Pons (tissue), 1 donor: ENCODE measurements at places on chromosomes 6 and 20.

- DNase-seq = no peak
These were observed 332.7 kb downstream of the CENPW start for GRCh38 chr6:126672649-126673048.

DNA sequence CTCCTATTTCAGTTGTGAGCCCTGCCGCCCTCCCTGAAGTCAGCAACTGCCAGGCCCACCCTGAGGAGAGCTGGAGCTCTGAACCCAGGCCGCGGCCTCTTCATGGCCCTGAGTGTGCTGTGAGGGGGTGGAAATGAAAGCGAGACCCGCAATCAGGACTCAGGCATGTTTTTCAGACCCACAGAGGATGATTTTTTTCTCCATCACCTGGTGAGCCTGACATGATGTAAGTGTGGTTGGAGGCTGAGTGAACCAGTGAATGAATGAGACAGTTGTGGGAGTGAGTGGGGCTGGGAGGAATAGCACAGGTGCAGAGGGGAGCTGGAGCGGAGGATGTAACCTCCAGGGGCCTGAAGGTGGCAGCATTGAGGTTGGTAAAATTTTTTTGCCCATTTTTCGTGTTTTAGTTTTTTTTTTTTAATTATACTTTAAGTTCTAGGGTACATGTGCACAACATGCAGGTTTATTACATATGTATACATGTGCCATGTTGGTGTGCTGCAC lies 18.3 kb downstream of the RAET1L start:
- no peak for DNase-seq

GRCh38 chr6:45513213-45513618 lies 135.5 kb upstream of the SUPT3H start:
- DNase-seq = no peak

DNA sequence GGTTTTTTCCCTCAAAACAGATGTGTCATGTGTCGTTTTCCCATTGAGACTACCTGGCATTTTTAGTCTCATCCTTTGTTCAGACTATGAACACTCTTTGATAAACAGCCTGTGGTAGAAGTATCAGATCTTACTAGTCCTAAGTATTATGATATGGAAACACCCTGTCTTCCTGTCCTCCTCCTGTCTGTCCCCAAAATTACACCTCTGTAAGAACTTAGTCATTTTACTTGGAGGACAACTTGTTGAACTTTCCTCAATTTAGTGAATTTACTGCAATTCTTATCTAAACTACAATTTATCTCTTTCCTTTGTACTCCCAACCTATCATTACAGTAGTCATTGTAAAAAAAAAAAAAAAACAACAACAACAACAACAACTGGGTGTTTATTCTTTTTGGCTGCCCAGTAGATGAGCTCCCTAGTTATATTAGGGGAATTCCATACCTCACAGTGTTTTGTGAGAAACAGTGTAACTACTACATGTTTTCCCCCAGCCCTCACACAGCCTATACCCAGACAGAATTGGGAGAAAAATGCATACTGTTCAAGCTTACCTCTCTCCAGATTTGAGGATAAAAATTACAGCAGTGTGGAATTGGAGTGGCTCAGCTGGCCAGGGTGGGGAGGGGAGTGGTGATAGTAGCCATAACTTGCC lies 18.5 kb upstream of the ERVFRD-1 start:
- no peak for DNase-seq

DNA sequence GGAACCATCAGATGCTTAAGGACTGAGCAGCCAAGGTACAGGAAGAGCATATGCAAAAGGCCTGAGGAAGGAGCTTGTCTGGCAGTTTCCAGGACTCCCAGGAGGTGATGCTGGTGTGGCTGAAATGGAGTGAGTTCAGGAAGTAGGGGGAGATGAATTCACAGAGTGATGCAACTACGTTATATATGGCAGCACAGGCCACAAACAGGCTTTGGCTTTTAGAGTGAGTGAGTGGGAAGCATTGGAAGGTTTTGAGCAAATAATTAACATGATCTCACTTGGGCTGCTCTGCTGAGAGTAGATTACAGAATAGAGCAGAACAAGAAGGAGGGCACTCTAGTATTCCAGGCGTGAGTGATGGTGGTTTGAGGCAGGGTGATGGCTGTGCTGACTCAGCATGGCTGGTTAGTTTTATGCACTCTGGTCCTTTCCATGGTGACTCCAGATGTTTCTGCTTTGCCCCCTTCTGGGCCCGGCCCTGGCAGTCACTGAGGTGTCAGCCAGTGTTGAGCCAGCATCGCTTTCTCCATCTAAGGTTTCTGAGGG lies 6.5 kb downstream of the BTN2A2 start:
- DNase-seq = no peak

DNA sequence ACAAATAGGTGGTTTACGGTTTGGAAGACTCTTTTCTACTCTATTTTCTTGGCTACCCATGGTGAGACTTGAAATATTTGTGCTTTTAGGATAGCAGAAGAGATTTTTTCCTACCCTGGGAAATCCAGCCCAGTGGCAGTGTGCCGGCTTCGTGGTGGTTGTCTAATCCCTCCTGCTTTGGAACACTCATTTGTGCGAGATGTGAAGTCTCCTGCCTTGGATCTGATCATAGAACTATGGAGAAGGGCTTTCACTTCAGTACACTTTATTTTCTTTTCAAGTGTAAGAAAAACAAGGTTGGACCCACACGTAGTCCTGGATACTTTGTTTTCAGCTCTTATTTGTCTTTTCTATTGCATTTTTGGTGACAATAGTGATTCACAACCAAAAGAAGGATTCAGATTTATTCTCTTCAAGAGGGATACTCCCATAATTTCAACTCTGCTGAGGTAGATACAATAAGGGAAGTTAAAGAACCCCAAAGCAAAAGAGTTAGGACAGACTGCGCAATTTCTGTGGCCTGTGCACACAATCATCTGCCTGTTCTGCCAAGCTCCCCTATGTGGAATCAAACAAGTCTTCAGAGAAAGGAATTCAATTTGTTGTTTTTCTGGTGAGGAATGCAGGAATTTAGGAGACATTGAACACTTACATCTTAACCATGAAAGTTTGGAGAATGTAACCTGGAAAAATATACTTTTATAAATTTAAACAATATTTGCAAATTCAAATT lies 413.2 kb downstream of the GJA1 start:
- DNase-seq = peak; percentile 9

DNA sequence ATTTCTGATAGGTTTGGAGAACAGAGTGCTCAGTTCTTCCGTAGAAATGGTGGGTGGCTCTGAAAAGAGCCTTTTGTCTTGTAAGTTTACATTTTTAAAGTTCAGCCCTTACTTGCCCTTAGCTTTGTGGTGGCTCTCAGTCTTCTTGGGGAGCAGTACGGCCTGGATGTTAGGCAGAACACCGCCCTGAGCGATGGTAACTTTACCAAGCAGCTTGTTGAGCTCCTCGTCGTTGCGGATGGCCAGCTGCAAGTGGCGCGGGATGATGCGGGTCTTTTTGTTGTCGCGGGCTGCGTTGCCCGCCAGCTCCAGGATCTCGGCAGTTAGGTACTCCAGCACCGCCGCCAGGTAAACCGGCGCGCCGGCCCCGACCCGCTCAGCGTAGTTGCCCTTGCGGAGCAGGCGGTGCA lies 19.5 kb downstream of the OR2B2 start:
- DNase-seq = no peak

GRCh38 chr6:35541836-35542235 lies 29.1 kb upstream of the TULP1 start:
- no peak for DNase-seq

GRCh38 chr6:79610306-79611009 lies 20.7 kb upstream of the SH3BGRL2 start:
- DNase-seq = no peak

- no peak for DNase-seq
These were observed 46.5 kb downstream of the PLCG1 start for GRCh38 chr20:41183831-41184230.

- DNase-seq = no peak
These were observed 102.1 kb downstream of the ATP9A start for GRCh38 chr20:51666126-51666525.

GRCh38 chr20:61801065-61801360 lies 264.7 kb downstream of the TAF4 start:
- DNase-seq = no peak

DNA sequence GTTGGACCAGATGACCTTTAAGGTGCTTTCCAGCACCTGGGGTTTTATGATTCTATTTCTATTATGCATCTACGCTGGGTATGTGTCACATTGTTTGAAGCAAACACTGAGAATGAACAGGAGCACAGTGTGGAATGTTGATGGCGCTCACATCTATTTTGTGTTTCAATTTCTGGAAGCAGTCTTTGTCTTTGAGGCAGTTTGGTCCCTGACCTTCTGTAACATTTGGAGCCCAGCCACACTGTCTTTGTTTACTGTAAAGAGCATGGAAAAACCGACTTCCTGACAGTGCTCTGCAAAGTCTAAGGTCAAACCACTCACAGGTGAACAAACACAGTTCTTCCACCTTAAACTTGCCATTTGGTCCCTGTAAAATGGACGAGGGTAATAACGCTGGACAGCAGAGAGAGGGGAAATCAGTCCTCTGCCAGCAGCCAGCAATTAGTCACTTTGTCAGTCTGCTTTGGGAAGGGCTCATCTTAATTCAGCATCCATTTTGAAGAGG lies 155.5 kb downstream of the PRL start:
- DNase-seq = no peak

DNA sequence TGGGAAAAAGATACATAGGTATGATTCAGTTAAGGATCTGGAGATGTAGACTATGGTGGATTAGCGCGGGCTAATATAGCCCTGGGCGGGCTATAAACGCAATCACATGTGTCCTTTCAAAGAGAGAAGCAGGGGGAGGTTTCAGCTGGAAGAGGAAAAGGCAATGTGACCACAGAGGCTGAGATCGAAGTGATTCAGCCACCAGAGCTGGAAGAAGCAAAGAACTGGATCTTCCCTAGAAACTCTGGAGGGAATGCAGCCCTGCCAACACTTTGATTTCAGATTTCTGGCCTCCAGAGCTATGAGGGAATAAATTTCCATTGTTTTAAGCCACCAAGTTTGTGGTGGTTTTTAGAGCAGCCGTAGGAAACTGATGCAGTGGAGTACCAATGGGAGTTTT lies 81.5 kb upstream of the NHSL1 start:
- DNase-seq = no peak

DNA sequence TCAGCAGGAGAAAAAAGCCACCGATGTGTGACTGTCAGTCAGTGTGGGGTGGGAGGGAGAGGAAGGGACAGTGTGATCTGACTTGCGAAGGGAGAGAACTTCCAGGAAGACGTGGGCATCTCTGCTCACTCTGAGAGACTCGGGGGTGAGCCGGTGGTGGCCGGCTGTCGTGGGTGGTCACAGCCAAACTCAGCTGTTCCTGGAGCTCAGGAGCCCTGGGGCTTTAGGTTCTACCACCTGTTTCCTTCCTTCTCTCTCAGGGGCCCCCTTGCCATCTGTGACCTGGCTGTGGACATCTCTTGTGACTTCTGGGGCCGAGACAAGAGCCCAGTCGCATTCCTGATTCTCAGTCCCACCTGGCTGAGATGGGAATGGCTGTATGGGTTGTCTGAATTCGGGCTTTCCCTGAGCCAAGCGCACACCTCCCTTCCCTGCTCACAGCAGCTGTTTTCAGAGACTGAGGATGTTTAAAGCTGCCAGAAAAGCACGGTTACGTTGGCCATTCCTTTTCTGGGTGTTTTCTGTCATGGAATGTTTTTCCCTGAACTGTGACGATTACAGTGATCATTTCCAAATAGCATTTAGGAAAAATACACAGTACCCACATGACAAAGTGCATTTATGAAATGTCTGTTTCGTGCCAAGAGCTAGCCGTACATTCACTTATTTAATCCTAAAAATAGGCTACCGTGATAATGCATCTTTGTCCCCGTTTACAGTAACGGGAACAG lies 36.5 kb downstream of the SYNJ2 start:
- DNase-seq = no peak

GRCh38 chr6:162222521-162222920 lies 505.0 kb downstream of the PRKN start:
- no peak for DNase-seq

GRCh38 chr6:115717472-115717871 lies 343.2 kb downstream of the FRK start:
- no peak for DNase-seq
